ENCODE measurements at places on chromosomes 7 and 10. TPM values are rescaled to one million over a fixed set of nuclear protein-coding genes. Genes with fewer than 3 reads are reported as not detected.

The TCERG1L gene
- not detected for polyA plus RNA-seq

The TCF7L2 gene
- polyA plus RNA-seq = 0.30 TPM

The AGR2 gene
- polyA plus RNA-seq = not detected

The GJD4 gene
- polyA plus RNA-seq = not detected

The JAKMIP3 gene
- polyA plus RNA-seq = not detected

The SLC18A3 gene
- not detected for polyA plus RNA-seq

The LRRC18 gene
- 0.92 TPM for polyA plus RNA-seq

The OR2A5 gene
- polyA plus RNA-seq = not detected

The COL28A1 gene
- not detected for polyA plus RNA-seq

The H2AZ2 gene
- polyA plus RNA-seq = 128 TPM

The FKBP6 gene
- not detected for polyA plus RNA-seq

The GLI3 gene
- not detected for polyA plus RNA-seq

The TMEM236 gene
- not detected for polyA plus RNA-seq

The RPS24 gene
- polyA plus RNA-seq = 784 TPM

The KLF14 gene
- polyA plus RNA-seq = 0.09 TPM

The UTF1 gene
- polyA plus RNA-seq = 0.61 TPM

The ATOH7 gene
- not detected for polyA plus RNA-seq

The STK31 gene
- not detected for polyA plus RNA-seq

GRCh38 chr10:68153473-68154210 is 44.4 kb downstream of the MYPN start:
- DNase-seq = no peak

- DNase-seq = no peak
Measured at GRCh38 chr7:148296994-148297644, 293.4 kb upstream of the C7orf33 start.

DNA sequence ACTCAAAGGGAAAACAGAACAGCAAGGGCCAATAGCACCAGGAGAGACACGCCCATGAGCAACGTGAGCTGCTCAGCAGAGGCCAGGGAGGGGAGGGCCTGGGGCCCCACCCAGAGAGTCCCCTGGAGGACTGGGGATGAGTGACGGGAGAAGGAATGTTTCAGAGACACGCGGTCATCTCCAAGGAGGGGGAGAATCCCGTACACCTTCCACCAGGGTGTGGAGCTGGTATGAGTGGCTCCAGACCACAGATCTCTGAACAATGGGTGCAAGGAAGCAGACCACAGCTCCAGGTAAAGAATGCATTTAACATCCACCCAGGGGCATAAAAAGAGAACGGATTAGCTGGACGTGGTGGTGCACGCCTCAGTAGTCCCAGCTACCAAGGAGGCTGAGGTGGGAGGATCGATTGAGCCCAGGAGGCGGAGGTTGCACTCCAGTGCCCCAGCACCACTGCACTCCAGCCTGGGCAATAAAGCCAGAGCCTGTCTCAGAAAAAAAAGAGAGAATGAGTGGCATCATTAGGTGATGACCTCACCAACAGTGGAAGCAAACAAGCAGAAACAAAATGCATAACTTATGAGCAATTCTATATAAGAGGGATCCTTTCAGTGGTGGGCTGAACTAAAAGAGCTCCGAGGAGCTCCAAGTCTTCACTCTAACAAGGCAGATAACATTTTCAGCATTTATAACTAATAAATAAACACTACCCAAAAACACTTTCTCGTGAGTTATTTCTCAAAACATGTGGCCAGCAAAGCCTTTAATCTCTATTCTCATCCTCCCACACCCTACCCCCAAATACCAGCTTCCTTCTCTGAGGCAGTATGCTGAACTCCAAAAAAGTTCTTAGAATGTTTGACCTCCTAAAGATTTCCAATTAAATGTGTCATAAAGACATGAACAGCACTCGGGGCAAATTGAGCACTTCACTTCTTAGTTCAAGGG is 12.5 kb downstream of the PSAP start:
- no peak for DNase-seq

DNA sequence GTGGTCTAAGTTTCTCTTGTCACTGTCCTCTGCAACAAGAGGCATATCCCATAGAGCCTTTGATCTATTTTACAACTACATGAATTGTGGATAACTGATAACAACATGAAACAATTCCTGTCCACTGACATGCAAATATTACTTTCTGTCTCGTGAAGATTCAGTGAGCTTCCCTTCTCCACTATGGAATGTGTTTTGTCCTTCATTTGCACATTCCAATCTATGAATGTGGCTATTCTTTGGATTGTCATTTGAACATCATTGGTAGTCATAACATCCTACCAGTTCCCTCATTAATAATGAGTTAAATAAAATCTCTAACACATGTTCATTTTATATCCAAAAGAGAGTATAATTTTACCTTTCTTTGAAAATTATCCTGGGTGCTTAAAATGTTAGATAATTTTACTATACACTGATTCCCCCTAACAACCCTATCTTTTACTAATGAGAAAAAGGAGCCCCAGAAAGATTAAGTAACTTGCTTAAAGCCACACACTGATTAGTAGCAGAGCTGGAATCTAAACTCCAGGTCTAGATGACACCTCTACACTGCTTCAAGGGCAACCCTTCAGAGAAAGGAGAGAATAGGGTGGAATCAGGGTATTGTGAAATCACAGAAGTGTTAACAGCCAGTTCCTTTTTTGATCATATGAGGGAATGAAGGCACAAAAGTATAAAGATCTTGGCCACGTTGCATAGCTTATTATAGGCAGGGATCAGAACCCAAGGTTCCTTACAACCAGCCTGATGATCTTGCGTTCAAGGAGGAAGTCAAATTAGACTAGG is 39.1 kb downstream of the PDE1C start:
- DNase-seq = no peak

GRCh38 chr10:96671211-96671890 is 49.0 kb downstream of the PIK3AP1 start:
- DNase-seq = no peak

DNA sequence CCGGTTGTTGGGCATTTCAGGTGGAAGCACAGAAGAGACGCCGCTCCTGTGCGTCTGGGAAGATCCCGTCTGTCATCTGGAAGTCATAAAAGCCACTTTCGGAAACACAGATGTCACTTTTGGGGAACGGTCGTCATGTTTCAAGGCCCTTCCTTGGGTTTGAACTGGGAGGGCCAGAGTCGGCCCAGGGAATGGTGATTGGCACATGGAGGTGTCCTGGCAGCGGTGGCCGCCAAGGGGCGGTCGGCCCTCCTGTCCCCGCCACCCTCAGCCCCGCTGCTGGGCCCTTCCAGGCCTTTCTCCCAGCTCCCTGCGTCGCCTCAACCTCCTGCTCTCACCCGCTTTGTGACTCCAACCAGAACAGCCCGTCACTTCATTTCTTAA is 115.2 kb upstream of the SFMBT2 start:
- DNase-seq = no peak

DNA sequence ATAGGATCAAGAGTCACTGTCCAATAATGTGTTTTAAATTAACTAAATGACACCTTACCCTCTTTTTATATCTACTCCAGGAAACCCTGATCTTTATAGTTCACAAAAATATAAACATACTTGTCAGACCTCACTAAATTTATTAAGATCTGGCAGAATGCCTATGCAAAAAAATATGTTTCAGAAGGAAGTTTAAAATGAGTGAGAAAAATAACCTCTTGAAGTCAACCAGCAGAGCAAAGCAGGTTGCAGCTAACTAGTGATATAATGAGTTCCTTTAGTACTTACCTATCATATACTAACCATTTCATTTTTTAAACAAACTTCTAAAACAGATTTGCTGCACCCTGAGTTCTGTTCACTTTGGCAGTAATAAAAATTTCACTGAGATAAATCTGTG is 14.0 kb upstream of the HGF start:
- DNase-seq = no peak

- no peak for DNase-seq
Measured at GRCh38 chr7:139071680-139072079, 35.8 kb upstream of the ZC3HAV1L start.

GRCh38 chr7:118183428-118183785 is 557 bp upstream of the LSM8 start:
- no peak for DNase-seq

DNA sequence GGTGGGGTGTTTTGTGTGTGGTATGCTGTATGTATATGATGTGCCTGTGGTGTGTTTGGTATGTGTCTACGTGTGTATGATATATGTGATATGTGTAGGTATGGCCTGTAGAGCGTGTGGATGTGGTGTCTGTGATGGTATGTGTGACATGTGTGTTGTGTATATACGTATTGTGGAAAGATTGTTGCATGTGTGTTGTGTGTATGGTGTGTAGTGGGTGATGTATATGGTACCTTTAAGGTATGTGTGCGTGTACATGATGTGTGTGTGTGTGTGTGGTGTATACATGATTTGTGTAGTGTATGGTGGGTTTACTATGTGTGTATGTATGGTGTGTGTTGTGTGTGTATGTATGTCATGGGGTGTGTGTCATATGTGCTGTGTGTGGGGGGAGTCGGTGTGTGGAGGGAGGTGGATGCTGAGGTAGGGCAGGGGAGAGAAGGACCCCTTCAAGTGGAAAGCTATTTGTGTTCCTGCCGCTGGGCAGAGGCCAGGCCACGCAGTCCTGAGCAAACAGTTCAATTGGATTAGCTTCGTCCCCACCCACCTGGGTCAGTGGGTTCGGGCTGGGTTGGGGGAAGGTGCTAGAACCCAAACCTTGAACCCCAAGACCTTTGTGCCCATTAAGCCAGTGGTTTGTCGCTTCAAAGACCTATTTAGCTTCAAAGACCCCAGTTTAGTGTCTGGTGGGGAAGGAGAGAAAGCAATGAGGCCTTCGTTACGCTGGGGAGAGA is 1.9 kb upstream of the TRPV6 start:
- no peak for DNase-seq

GRCh38 chr7:124101173-124101768 is 68.4 kb upstream of the TMEM229A start:
- DNase-seq = no peak

DNA sequence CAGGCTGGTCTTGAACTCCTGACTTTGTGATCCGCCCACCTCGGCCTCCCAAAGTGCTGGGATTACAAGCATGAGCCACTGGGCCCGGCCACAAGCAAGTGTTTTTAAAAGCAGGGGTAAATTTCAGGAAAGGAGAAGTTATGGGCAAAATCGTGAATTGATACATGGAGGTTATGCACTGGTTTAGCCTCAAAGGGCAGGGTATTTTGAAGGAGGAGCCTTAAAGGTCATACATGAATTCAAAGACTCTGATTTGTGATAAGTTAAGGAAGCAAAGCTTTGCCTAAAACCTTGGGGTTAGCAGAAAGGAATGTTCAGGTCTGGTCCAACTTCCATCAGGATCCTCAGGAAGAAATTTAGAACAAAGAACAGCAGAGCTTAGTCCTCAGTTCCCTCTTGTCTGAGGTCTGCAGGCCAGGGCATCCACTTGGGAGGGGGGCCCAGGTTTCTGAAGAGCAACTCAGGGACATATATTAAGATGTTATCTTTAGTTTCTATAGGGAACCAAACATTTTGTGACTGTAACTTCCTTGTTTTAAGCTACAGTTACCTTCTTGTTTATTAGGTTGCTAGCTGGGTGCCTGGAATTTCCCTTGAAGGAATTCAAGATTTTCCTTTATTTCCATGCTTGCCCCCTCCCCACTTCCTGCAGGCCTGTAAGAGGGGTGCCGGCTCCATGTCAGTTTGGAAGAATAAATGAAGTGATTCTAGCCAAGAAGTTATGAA is 2.8 kb upstream of the REPIN1 start:
- peak; percentile 82 for DNase-seq

- DNase-seq = no peak
Measured at GRCh38 chr7:133360201-133360600, 107.3 kb downstream of the EXOC4 start.

DNA sequence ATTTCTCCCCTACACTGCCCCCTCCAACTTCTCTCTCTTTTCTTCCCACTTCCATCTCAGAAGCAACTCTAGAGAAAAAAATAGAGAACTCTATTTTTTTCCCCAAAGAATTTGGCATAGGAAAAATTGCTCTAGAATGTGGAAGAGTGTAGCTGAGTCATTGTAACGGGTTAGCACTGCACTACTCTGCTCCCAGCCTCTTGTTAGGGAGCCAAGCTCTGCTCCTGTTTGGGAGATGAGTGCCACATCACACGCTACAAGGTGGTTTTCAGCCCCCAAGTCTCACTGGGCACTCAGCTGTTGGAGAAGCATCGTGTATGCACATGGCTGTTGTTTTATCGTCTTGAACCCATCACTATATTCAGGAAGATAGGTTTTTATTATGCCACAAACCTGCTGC is 136.4 kb downstream of the BMPER start:
- DNase-seq = no peak

- no peak for DNase-seq
Measured at GRCh38 chr7:9939176-9939575, 1034.5 kb upstream of the PHF14 start.

DNA sequence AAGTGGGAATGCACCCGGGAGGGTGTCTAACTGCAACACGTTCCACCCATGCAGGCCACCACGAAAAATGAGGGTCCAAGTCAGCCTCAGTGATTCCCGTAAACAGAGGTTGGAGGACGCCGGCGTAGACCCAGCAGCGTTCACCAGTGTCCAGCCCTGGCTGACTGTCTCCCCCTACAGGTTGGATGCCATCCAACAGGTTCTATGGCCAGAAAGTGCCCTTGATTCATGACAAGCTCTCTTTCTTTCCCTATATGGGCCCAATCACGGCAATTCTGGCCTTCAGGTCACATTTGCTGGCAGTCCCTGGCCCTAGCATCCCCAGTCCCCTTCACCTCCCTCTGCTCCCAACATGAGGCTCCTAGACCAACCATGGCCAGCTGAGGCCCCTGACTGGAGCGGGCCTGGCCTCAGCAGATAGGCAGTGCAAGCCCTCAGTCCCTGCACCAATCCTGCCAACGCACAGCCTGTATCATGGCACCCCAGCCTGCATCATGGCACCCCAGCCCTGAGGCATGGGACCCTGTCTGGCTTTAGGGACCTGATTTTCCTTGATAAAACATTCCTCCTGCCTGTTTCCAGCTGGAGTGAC is 227.4 kb downstream of the GRID1 start:
- no peak for DNase-seq

GRCh38 chr7:73864981-73865711 is 4.2 kb downstream of the TMEM270 start:
- no peak for DNase-seq

GRCh38 chr7:140625908-140626868 is 14.4 kb downstream of the DENND2A start:
- DNase-seq = no peak

DNA sequence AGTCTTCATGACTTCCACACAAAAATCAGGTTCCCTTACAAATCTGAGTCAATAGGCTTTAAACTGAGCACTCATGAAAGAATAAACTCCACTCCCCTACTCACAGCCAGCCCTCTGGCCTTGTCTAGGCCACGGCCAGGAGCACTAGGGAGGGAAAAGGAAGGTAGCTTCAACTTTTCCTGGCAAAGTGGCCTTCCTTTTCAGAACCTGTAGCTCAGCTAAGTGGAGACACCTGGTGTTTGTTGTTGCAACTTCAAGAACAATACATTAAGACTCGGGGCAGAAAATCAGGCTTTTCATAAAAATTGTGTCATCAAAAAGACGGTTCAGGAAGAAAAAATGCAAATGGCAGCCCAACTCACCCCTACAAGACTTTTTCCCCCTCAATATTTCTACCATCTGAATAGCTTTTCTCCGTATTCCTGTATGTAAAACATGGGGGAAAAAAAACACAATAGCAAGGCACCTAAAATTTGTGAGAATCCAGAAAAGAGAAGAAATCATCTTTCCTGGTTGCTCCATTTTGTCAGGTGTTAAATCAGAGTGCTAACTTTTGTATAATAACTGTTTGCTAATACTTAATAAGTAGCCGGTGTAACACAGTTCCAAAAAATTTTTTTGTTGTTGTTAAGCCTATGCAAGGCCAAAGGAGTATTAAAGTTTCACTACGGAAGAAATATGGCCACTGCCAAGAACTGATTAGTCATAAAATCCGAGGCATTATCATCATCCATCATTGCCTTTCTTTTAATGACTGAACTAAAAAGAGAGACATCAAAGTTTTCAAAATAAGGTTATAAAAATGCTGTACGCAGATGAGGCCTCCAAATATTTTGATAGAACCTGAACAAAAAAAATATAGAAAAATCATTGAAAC is 66.2 kb upstream of the ARID5B start:
- DNase-seq = no peak
